Cortex of kidney (tissue), 1 donor: ENCODE measurements at places on chromosomes 12 and 14.

DNA sequence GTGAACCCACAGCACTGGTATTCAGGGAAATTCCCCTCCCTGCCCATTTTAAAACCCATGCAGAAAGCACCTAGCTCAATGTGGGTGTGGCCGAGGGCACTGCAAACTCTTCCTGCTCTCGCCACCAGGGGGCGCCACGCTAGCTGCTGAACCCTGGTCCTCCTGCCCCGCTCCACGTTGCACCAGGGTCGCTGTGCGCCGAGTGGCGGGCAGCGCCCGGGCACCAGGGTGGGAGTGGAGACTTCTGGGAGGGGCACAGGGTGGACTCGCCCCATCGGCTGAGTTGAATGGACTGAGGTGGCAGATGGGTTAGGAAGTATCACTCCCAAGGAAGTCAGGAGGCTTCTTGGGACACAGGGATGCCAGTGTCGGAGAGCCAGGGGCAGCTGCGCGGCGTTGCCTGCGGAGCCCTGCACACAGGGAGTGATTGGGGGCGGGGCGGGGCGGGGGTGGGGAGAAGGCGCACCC is 48.1 kb upstream of the BCL11B start:
- no peak for DNase-seq

DNA sequence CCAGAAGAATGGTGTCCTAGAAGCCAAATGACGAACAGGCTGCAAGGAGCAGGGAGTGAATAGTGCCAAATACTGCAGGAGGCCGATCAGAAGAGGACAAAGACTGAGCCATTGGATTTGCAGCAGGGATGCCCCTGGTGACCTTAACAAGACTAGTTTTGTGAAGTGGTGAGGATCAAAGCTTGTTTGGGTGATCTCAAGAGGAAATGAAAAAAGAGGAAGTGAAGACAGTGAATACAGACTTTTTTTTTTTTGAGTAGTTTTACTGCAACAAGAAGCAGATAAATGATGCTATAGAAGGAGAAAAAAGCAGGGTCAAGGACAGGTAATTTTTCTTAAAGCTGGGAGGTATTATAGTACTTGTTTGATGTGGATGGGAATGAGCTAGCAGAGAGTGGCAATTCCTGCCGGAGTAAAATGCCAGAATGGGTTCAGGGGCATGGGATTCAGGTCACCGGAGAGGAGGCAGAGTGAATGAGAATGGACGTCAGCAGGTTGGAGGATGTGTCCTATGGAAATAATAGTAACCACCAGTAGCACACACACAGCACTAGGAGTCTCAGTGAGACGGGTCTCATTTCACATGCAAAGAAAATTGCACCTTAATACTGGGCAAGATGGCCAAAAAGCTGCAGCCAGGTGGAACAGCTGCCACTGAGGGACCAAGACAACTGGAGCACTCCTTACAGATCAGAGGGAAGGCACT is 345.8 kb upstream of the CCDC196 start:
- DNase-seq, result no peak

DNA sequence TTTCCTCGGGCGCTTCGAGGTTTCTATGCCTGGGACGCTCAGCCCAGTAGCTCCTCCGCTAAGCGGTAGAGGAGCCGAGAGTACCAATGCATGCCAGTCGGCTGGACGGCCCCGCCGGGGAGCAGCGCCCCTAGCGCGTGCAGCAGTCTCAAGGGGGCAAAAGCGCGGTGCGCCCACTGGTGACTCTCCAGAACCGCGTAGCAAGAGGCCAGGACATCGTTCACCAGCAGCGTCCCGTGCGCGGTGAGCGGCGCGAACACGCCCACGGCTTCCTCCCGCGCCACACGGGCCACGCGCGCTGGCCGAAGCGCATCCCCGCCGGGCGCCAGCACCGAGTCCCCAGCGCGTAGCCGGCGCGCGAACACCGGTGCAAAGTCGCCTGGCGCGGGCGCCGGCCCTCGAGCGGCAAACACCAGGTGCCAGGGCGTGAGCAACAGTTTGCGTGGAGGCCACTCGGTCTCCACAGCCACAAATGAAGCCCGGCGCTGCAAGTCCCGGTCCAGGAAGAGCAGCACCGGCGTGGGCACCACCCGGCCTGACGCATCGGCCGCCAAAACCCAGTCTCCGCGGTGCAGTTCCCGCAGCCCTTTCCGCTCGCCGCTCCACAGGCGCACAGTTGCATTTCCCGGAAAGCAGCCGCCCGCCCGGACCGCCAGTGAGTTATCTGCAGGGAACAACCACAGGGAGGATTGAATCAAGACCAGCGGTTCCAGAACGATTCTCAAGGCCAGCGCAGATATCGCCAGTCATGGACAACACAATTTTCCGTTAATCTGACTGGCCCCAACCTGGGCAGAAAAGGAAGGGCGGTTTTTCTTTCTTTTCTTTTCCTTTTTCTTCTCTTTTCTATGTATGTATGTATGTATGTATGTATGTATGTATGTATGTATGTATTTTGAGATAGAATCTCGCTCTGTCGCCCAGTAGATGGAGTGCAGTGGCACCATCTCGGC is 4.5 kb downstream of the DHH start:
- no peak for DNase-seq

- DNase-seq, result no peak
Measured at GRCh38 chr12:58727521-58727920, 192.8 kb downstream of the LRIG3 start.

DNA sequence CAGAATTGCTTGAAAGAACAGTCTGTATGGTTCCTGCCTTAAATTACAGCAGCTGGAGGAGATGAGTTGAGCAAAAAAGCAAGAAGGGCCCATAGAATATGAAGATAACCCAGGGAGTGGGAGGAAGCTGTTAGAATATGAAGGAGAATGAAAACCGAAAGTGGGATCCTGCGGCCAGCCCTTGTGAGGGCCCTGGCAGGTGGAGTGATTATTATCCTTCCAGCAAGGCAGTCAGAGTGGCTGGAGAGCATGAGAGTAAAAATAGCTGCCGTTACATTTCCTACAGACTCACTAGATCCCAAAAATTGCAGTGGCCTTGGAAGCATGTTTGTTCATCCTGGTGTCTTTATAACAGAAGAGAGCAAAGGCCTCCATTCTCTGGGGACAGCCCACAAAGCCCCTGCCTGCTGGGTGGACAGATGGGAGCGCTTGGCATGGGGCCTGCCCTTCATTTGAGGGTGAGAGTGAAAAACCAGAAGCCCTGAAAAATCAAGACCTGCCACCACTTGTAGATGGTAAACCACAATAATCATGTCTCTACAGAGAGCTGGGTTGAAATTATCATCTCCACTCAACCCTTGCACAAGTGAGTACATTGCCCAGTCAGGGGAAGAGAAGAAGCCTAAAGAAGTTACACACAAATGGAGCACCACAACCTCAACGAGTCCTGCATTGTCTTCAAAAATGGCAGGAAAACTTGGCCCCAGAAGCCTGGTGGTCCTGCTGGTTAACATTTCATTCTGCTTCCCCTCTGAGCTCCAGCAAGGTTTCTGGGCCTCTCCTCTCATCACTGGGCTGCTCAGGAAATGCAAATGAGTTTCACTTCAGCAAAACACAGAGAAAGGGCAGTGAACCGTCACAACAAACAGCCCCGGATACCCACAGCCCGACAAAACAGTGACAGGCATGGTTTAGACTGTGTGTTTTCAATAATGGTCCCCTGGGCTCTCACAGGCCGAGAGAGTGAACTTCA is 20.5 kb downstream of the ZDHHC22 start:
- DNase-seq, result no peak

DNA sequence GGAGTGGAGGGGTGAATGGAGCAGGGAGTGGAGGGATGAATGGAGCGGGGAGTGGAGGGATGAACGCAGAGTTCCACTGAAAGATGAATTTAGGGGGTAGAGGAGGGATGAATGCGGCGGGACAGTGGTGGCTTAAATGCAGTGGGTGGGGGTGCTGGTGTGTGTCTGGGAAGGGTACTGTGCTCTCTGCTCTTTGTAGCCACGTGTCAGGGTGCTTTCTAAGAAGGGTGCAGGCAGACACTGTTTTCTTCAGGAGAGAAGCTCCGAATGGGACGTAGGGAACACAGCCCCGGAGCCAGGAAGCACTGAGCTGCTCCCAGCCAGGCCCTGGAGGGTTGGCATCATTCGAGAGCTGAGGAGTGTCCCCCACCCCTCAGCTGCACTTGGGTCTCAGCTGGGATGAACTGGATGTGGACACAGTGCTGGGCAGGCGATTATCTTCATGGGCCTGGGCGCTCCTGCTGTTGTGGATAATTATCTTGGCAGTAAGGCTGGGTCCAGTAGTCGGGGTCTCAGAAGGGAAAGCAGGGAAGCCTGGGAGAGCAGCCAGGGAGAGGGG is 9.5 kb upstream of the CEP170B start:
- no peak for DNase-seq

DNA sequence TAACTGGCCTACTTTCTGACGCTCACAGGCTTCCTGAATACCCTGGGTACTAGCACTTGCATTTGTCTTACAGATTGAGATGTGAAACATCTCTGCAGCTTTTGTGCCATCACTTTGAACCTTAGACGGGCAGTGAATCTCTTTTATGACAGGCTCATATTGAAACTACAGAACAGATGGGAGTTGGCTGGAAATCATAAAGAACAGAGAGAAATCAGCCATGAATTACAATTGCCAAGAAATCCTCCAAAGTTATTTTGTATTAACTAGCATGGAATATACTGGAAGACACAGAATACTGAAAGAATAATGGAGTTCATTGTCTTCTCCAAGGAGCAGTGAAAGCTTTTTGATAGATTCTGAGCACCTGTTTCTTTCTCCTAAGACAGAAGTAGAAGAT is 32.7 kb downstream of the MYF5 start:
- DNase-seq, result no peak

DNA sequence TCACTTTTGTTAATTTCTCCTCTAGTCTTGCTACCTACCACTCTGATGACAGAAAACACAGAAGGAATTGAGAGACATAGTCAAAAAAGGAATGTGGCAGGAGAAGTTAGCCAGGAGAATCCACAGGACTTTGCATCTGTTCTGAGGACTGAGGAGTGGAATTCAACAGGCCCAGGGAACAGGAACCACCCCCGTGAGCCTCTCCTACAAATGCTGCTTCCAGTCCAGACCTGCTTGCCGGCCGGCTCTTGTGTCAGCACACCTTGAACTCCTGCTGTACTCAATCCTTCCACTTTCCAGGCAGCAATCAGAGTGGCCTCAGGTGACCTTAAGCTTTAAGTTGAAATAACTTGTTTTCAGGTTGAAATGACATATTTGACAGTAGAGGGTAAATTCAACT is 903.1 kb downstream of the BCL11B start:
- DNase-seq, result no peak

DNA sequence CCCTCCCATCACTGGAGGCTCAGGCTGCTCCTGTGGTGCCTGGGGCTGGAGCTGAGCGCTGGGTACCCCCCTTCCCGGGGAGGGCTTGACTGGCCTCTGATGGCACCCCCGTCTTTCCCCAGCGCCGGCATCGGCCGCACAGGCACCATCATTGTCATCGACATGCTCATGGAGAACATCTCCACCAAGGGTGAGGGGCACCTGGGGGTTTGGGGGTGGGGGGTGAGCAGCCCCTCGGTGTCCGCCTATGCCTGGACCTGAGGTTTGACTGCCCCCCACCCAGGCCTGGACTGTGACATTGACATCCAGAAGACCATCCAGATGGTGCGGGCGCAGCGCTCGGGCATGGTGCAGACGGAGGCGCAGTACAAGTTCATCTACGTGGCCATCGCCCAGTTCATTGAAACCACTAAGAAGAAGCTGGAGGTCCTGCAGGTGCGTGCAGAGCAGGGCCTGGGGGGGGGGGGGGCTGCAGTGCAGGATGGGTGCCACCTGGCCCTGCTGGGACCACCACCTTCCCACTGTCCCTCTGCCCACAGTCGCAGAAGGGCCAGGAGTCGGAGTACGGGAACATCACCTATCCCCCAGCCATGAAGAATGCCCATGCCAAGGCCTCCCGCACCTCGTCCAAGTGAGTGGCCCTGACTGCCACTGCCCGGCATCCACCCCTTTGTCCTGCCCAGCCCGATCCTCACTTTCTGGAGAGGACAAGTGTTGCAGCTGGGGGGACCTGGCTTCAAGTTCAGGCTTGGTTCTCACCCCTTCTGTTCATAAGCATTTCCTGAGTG is 8.8 kb downstream of the PTPN6 start:
- no peak for DNase-seq

- DNase-seq, result no peak
Measured at GRCh38 chr12:7188562-7189397, 706 bp upstream of the PEX5 start.

- DNase-seq, result no peak
Measured at GRCh38 chr14:87756661-87757060, 236.3 kb downstream of the GALC start.

GRCh38 chr14:51370758-51371386 is 130.8 kb downstream of the TMX1 start:
- DNase-seq, result no peak

DNA sequence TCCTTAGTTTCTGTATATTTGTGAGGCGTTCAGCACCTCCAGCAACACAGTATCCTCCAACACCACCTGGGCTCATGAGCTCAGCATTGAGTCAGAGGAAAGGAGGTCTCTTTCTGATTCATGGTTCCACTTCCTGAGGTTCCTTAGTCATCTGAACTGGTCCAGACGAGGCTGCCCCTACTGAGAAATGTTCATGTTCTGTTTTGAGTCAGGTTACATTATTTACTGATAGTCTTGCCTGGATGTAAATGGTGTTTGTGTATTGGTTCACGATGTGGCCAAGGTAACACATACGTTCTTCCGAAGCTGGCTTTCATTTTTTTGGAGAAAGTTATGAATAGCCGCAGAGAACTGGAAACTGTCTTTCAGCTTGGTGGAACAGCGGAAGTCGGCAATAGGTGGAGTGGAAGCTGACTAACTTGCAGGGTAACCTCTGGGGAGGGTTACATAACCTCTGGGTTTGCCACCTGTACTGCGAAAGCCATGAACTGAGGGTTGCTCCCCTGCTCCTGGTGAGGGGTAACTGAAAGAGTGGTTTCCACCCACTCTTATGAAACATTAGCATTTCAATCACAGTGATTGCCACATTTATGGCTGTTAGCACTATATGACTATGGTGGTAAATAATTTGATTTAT is 42.2 kb upstream of the MANSC4 start:
- no peak for DNase-seq

GRCh38 chr12:52243259-52243855 is 10.3 kb downstream of the KRT7 start:
- DNase-seq, result no peak

DNA sequence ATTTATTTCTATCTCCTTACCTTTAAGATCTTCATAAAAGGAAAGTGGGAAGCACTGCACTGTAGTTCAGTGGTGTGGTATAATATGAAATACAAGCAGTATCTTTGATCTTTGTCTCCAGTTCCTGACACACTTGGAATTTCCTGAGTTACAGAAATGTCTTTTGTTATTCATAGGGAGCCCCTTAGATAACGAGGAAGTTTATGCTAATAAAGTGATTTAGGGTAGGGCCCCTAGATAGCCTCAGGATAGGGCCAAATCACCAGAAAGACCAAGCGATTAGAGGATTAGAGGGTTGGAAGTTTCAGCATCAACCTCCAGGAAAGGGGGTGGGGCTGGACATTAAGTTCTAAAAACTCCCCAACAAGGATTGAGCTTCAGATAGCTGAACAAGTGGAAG is 29.9 kb upstream of the DDHD1 start:
- no peak for DNase-seq

- no peak for DNase-seq
Measured at GRCh38 chr14:32574269-32574668, 245.2 kb downstream of the AKAP6 start.

GRCh38 chr12:108305520-108305919 is 33.6 kb downstream of the CMKLR1 start:
- no peak for DNase-seq
